ENCODE measurements at places on chromosomes 2 and 18. TPM values are rescaled to one million over a fixed set of nuclear protein-coding genes. Genes with fewer than 3 reads are reported as not detected.

Gene AOX1
- total RNA-seq = 43.0 TPM

GRCh38 chr18:13366131-13366530, 147.6 kb downstream of the LDLRAD4 start:
- DNase-seq = no peak

DNA sequence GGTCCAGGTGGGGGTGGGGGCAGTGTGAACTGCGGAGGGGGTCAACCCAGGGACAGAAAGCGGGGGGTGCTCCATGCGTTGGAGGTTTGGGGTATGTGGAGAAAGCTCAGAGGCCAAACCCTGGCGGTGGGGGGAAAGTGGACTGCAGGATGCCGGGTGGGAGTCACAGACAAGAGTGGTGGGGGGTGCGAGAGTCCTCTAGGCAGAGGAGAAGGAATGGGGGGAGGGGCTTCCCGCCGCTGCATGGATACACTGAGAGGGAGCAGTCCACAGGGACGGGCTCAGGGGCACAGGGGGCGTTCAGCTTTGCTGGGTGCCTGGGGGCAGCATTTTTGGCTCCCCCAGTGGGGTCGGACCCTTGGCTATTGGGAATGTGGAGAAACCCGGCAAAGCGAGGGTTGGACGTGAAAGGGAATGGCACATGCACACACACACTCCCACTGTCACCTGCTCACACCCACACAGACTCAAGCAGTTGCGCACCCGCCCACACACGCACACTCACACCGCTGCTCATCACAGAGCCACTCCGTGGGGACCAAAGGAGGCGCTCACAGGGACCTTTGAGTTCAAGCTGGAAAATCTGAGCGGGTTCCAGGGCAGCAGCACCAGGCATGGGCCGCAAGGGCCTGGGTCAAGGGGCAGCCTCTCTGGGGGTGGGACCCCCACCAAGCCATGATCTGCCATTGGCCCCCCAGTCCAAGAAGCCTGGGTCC, 7.7 kb downstream of the GBX2 start:
- no peak for DNase-seq

Gene CCDC178
- total RNA-seq = not detected

- DNase-seq = peak; percentile 67
These were observed 293.7 kb downstream of the DYSF start for GRCh38 chr2:71746946-71747501.

Gene CPLX4
- total RNA-seq = not detected

DNA sequence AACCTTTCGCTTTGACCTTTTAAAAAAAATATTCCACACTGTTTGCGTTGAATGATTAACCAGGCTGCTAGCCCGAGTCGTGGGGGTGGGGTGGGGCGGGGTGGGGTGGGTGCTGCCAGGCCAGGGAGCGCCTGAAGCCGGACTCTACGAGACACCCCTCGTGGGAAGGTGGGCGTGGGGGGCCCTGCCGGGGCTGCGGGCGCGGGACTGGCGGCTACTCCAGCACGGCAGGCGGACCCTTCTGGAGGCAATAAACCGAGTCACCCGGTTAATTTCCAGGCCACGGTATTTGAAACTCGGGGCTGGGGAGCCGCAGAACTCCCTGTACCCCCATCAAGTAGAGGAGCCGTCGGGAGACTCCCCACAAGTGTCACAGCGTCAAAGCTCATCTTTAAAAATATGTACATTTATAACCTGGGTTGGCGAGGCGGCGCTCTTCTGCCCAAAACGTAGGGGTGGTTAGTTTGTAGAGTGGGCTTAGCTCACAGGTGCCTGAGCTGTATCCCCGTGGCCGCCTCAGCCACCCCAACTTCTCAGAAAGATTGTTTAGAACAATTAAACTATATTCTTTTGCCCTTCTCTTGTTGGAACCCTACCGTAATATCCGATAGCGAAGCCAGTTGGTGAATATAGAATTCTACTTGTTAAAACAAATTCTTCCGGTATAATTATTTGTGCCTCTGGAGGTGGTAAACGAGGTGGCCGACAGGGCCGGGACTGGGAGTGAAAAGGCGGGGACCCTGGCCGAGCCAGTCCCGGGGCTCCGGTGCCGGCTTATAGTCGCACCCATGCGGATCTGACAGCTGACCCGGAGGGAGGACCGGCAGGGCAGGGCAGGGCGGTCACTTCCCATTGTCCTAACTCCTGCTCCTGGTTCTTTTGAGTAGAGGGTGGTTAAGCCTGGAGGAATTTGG, 1.4 kb downstream of the B3GNT2 start:
- DNase-seq = peak; percentile 39

- DNase-seq = peak; percentile 49
These were observed 53.9 kb upstream of the CYTIP start for GRCh38 chr2:157497638-157498314.

GRCh38 chr2:12124790-12125189, 378.4 kb downstream of the LPIN1 start:
- no peak for DNase-seq

- DNase-seq = peak; percentile 38
These were observed 160.8 kb downstream of the TGIF1 start for GRCh38 chr18:3610813-3611212.

Gene EN1
- 2.9 TPM for total RNA-seq

GRCh38 chr2:10260130-10260529, 42.6 kb upstream of the HPCAL1 start:
- DNase-seq = peak; percentile 41

Gene DNAH7
- total RNA-seq = 0.26 TPM

DNA sequence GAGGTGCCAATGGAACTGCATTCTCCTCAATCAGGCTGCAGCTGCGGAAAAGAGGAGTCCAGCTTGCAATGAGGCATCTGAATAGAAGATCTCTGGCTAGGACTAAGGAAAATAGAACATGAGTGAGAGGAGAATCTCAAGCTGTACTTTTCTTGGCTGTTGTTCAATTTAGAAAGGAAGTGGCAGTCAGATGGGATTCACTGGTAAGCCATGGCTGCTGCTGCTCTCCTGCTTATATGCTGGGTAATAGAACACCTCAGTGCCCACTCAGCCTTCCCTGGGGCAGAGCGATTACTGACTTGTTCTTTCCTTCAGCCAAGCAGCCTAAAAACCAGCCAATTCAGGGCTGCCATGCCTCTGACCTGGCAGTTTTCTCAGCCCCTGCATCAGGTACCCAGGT, 17.6 kb upstream of the CHST9 start:
- DNase-seq = no peak

GRCh38 chr2:70005216-70005615, 43.8 kb upstream of the ASPRV1 start:
- DNase-seq = no peak

Gene RNF181
- total RNA-seq = 235 TPM

DNA sequence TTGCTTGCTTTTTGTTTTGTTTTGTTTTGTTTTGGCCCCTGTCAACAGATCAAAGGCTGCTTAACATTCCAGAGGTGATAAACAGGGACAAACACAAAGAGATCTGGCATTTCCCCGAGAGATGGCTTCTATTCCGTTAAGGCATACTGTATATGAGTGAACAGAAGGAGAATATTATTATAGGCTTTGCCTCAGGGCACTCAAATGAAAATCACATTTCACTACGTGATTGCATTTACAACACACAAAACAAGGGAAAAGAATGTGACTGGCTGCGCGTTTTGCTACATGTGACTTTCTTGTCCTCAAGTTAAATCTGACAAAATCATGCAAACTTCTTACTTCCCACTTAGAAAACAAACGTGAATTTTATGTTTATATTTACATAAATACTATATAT, 1037.9 kb upstream of the DDX18 start:
- no peak for DNase-seq

GRCh38 chr2:148721520-148721931, 77.0 kb downstream of the EPC2 start:
- DNase-seq = peak; percentile 25

DNA sequence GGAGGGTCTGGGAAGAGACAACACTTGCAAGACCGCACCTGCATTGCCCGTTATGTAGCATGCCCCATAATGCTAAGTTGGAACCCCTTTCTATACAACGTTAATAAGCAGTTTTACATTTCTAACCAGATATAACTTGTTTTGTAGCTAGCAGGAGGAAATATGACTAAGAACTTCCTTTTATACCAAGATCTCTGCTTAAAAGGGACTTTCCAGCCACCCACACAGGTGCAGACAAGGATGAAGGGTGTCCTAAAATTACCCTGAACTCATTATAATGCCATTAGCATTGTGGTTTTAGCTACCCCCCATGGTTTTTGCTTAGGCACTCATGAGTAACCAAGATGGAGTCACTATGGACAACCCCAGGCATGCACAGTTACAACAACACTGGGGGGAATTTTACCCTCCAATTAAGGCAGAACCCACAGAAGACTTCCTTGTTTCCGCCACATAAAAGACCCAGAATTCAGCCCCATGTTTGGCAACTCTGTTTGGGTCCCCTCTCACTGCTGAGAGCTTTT, 362.8 kb downstream of the CBLN2 start:
- DNase-seq = no peak

- DNase-seq = no peak
These were observed 293.6 kb downstream of the SOX11 start for GRCh38 chr2:5985536-5986385.

DNA sequence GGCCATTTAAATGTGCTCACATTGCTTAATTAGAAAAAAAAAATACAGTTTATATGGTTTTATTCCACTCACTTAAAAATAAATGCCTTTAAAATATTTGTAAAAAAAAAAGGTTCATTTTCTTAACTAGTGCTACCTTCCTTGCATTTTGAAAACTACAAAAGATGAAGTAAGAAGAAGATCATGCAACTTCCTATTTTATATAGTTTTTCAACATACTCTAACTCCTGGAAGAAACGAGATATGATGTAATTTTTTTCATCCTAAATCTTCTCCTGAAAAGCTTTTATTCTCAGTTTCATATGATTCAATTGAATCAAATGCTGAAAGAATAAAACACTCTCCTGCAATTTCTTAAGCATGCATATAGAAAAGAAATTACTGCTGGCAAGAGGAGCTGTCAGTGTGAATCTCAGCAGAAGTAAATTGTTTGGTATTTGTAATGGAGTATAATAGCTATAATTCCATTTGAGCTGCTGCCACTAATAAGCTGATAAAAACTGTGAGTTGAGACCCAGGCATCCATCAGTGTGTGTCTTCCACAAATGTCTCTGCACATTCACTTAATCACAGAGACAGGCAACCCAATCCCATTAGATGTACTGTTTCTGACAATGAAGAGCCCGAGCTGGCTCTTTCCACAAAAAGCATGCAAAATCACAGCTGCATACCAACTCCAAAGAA, 3.7 kb downstream of the FTCDNL1 start:
- DNase-seq = no peak

Gene CMPK2
- total RNA-seq = not detected

- no peak for DNase-seq
These were observed 72.9 kb downstream of the TMX3 start for GRCh38 chr18:68642003-68642402.

DNA sequence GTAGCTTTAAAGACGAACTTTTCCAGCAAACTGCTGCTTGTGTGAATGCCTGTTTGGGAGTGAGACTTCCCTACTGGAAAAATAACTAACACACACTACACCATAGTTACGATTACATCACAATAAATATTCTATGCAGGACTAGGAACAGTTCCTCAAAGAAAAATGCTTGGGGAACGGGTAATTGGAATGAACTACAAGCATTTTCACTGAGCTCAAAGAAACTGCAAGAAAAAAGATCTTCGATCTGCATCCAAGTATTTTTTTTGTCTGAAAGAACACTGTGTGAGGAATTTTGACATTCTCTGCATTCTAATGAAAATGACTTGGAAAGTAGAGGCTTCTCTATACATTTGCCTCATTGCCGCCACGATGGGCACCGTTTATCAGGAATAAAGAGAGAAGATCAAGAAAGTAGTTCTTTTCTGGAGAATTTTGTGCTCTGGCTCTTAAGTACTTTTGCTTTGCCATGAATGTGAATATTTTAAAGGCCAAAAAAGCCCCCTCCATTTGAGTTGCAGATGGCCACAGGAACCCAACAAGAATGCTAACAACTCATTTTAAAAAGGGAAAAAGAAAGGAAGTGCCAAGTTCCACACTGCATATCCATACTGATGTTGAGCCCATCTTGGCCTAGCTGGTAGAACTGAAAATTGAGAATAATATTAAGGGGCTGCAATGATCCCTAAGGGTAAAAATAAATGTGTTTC, 13.6 kb downstream of the LYPD1 start:
- no peak for DNase-seq

DNA sequence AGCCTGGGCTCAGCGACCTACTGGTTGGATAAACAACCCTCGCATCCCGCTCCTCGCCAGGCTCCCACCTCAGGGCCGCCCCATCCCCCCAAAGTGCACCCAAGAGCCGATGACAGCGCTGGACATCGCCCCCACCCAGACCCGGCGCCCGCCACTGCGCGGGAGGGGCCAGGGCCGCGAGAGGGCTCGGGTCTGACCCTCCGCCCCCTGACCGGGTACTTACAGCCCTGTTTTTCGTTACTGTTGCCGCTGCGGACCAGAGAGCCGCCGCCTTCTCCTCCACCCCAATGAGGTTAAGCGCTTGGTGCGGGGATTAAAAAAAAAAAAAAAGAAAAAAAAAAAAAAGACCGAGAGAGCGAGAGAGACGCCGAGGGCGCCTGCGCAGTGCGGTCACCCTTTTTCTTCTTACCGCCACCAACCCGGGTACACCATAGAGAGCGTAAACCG, at the start of gene CLASP1:
CLASP1 (minus strand) TSS at position 314 of the 447 bp plus-strand sequence. CDS start 43,567 bp downstream, outside the sequence.
- DNase-seq = no peak

DNA sequence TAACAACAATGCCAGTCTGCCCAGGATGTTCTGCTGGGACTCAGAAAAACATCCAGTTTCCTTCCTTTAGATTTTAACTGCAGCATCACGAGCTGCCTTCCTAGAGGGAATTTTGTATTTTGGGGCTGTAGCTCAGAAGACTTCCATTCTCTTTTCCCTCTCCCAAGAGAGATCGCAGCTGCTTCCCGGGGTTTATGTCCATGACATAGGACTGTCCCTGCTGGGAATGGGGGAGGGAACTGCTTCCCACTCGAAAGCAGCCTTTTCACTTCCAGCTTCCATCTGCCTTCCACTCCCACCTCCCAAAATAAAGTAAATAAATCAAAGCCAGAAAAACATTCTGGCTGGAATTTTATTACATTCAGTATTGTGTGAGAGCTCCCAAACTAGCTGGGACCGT, 52.4 kb downstream of the LIMS1 start:
- peak; percentile 43 for DNase-seq

DNA sequence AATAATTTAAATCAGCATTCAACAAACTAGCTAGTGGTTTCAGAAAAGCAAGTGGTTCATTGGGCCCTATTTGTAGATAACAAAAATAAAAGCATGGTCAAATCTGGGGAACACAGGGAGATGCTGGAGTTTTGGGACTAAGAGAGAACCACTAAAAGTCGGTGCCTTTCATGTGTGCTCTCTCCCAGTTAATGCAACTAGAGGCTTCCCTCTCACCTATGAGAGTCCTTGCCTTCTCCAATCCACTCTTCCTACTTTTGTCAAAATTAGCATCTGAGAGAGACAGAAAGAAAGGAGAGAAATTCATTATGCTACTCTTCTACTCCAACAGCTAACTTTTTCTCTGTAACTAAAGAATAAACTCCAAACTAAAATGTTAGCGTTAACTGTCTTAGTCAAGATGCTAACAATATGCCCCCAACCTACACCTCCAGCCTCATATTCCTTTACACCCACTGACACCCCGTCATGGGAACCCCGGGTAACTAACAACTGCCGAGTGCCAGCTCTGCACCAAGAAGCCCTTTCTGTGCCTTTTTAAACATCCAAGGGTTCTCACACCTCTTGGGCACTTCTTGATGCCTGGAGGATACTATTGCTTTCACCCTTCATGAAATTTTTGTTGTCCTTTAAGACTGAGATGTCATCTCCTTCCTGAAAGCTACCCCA, 133.4 kb downstream of the RBMS1 start:
- DNase-seq = no peak
